DMS153 (cell line): ENCODE measurements at places on chromosomes 1 and 21.

DNA sequence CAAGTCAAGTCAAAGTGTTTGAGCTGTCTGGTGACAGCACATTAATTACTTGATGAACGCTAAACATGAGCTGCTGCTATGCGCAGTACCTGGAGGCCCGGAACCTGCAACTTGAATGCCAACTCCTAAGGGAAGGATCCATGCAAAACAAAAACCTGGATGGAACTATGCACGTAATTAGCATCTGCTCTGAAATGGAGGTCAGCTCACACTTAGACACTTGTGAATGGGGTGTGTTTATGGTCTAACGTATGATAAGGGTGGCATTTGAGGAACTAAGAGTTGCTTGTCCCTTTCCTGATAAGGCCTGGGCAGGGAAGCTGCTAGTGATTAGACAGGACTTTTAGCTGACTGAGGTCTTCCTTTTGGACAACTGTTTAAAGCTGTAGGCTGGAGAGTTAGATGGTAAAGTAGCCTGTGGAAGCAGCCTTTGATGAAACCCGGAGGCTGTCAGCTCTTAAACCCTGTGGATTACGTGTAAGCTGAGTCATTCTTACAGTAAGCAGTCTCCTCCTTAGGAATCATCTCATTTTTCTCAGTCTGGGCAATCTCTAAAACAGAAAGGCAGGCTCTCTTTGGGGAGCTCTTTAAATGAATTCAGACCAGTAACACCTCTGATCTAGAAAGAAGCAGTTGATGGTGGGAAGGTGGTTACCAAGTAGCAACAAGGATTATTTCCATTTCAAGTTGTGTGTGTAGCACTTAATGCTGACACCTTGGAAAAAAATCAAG, 6.8 kb downstream of the TENT5C start:
- DNase-seq: no peak

- no peak for DNase-seq
These were observed 126.6 kb downstream of the C1orf21 start for GRCh38 chr1:184513421-184513820.

- no peak for DNase-seq
These were observed 3.9 kb upstream of the HAO2 start for GRCh38 chr1:119364640-119365039.

DNA sequence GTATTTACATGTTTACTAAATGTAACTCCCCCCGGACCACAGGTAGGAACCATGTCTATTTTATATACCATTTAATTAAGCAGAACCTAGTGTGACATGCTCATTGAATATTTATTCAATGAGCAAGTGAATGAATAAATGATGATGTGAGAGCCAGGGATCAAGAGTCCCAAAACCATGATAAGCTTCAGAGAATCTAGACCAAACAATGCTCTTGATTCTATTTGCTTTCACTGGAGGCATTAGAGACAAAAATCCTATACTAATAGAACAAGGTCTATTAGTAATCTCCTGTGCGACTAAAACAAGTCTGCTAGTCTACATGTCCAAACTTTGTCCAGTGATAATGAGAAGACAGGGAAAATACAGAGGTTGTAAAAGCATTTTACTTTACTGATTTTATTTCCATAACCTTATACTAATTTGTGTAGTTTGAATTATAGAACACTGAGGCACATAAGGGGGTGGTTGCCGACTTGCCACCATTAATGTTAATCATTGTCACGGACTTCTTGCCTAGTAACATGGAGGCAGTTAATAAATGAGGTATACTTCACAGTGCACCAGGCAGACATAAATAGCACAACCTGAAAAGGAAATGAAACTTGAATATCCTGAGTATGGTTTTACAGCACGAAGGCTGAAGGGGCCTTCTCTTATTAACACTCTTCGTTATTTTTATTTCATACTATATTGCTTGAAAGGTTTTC, 69.8 kb downstream of the TBX15 start:
- DNase-seq: no peak

- peak; percentile 98 for DNase-seq
These were observed 53.3 kb downstream of the NENF start for GRCh38 chr1:212485913-212486618.

GRCh38 chr1:54248966-54249365, 49.0 kb downstream of the MRPL37 start:
- DNase-seq: no peak

DNA sequence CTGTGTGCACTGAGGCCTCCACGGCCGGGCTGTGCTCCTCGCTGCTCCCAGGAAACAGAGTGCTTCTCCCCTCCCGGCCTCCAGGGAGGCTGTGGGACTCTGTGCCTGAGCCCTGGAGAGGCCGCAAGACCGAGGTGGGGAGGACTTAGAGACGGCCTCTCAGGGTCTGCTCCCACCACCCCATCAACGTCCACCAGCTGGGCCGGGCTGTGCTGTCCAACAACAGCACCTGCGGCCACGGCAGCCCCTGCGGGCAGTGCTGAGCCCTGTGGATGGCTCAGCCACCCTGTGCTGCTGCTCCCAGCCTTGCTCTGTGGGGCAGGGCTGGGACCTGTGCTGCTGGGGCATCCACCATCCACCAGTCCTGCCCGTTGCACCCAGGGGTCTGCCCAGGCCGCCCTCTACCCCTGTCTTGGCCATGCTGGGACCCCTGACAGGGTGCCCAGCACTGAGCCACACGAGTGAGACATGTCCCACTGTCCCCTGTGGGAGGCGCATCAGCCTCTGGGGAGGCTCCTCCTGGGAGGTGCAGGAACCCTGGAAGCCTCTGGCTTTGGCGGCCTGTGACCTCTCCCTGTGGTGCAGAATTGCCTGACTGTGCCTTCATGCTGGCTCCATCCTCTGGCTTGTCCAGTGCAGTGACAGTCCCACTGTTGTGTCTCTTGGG, 31.2 kb upstream of the LRRC3 start:
- no peak for DNase-seq

DNA sequence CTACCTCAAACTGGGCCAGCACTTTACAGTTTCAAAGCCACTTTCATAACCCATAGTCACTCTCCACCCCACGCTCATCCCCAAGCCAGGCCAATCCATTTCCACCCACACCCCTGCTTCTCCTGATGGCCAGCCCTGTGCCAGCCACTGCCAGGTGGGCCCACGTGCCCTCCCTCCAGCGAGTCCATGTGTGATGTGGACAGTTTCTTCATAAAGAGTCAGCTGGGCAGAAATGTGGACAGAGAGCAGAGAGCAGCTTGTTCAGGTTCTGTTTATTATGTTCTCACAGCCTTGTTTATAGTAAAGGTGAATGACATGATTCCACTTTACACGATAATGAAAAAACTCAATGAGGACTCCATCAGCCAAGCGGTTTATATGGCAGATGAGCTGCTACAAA, 37.4 kb upstream of the RGS16 start:
- peak; percentile 74 for DNase-seq

DNA sequence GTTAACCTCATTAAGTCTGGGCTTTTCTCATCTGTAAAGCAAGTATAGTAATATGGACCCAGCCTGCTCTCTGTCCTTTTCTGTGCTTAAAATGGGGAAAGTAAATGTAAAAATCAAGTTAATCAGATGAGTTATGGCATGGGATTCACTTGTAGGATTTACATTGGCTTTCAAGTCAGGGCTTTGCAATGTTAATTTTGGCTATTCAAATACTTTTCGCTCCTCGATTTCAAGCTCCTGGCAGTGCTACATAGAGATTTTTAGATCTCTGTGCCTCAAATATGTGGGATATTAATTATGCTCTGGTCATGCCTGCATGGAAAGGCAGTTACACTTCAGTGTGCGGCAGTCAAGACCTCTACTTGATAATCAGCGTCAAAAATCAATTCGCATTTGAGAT, 709.8 kb downstream of the LTN1 start:
- DNase-seq: no peak

DNA sequence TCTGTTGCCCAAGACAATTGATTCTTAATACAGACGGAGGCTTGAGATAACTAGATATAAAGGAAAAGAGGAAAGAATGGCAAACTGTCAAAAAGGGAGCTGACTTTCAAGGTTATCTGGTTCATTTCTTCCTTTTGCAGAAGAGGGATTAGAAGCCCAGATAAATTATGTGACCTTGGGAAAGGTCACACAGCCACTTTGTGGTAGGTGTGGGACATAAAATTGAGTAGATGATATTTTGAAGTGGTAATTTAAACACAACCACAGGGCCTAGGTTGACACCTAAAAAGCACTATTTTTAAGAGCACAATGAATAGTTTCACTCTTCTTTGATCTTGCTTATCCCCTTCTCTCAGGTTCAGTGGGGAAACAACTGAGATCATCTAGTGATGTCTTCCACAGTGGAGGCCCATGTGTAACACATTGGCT, 16.9 kb upstream of the KIAA0040 start:
- DNase-seq: no peak
